ENCODE measurements at places on chromosomes 3 and 15. TPM values are rescaled to one million over a fixed set of nuclear protein-coding genes. Genes with fewer than 3 reads are reported as not detected.

Gene TRIM42
- not detected for total RNA-seq

Gene CCNL1
- 125 TPM for total RNA-seq

Gene GP9
- not detected for total RNA-seq

Gene RAB7A
- total RNA-seq = 162 TPM

Gene CLDN16
- total RNA-seq = 2.5 TPM

Gene LIPC
- total RNA-seq = 0.12 TPM
